ENCODE measurements at places on chromosomes 11 and 22.

GRCh38 chr22:46827781-46828180, 65.3 kb downstream of the TBC1D22A start:
- DNase-seq = no peak

- no peak for DNase-seq
Observed at GRCh38 chr11:78259777-78260487, 71.2 kb downstream of the USP35 start.

GRCh38 chr11:46437122-46437689, 45.6 kb upstream of the CHRM4 start:
- DNase-seq = no peak

GRCh38 chr11:88666364-88666763, 328.8 kb upstream of the CTSC start:
- DNase-seq = no peak

DNA sequence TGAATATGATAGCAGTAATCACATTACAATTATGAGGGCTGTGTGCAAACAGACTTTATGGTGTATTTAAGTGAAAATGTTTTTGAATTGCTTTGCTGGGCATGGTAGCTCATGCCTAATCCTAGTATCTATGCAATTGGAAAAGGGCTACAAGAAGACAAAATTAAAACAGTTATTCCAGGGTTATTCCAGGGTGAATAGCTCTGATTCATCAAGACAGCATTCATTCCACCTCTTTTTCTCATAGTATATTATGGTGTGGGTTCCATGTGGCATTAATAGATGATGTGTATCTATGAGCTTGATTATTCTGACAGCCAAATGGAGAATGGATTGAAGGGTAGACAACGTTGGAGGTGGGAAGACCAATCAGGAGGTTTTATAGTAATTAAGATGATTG, 12.1 kb upstream of the SIDT2 start:
- no peak for DNase-seq

- DNase-seq = no peak
Observed at GRCh38 chr11:68689737-68690625, 5.6 kb downstream of the GAL start.

GRCh38 chr11:76380159-76380976, 564 bp downstream of the THAP12 start:
- DNase-seq = no peak

DNA sequence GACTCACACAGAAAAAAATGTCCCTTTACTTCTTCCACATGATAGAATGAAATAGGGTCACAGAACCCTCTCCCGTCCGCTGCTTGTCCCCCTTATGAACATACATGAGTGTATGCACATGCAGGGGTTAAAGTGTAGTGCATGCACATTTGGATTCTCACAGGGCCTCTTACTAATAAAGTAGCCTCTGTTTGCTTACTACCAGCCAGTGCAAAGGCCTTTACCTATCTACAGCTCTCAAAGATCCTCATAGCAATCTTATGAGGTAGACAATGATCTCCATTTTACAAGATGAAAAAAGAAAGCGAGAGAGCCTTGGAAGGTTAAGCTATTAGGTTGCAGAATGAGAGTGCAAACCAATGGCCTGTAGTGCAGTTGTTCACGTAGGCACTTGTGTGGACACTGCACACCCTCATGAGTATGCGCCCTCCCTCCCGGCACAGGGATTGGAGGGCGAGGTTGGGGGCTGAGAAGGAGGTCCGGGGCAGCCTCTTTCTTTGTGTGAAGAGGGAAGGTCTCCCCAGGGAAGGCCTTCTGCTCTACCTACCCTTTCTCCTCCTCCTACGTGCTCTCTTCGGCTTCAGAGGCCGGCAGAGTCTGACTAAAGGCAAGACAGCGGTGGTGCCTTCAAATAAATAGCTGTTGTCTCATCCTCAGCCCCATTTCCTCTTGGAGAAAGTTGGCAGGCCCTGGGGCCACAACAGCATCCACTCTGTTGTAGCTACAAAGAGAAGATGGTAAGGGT, 91.3 kb downstream of the CEP164 start:
- no peak for DNase-seq

GRCh38 chr11:131744847-131745246, 374.4 kb downstream of the NTM start:
- no peak for DNase-seq

DNA sequence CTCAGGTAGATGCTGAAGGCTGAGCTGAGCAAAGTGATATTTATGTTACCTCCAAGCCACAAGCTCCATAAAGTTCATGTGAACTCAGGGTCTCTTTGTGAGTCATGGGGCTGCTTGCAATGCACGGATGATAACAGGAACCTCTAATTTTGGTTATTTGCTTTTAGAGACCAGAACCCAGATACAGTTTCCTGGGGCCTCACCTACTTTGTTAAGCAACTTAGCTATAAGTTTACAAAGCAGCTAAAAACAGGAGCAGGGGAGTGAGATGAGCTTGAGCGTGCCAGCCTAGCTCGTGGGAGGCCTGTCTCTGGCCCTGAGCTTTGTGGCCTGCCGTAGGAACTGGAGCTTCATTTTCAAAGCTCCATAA, 29.2 kb downstream of the SREBF2 start:
- DNase-seq = no peak

GRCh38 chr11:68827733-68828132, 14.0 kb downstream of the CPT1A start:
- no peak for DNase-seq

GRCh38 chr11:92455210-92455790, 230.7 kb downstream of the FAT3 start:
- no peak for DNase-seq

GRCh38 chr22:47245786-47246185, 483.3 kb downstream of the TBC1D22A start:
- no peak for DNase-seq

- no peak for DNase-seq
Observed at GRCh38 chr11:110778343-110778742, 66.1 kb upstream of the ARHGAP20 start.

DNA sequence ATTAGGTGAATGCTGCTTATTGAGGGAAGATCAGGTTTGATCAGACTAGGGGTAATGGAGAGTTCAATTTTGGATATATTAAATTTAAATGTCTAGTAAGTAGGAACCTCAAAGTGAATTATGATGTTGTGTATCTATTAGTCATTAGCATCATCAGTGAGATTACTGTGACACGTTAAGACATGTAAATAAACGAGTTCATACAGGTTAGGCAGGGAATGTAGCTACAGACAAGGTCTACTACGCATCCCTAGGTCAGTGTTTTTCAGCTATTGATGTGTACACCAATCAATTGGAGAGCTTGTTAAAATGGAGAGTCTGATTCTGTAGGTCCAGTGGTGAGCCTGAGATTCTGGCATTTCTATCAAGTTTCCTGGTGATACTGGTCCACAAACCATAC, 120.1 kb upstream of the LRRC4C start:
- DNase-seq = no peak

- DNase-seq = no peak
Observed at GRCh38 chr11:95883381-95883780, 40.5 kb downstream of the MTMR2 start.

GRCh38 chr11:88307749-88308425, 29.6 kb downstream of the CTSC start:
- no peak for DNase-seq

GRCh38 chr22:33920197-33920540, at the start of gene LARGE1:
Gene LARGE1, minus strand, starts transcription at chr22:33920476.
- DNase-seq = no peak

- DNase-seq = no peak
Observed at GRCh38 chr11:124190298-124191139, 7.4 kb downstream of the OR10D3 start.

DNA sequence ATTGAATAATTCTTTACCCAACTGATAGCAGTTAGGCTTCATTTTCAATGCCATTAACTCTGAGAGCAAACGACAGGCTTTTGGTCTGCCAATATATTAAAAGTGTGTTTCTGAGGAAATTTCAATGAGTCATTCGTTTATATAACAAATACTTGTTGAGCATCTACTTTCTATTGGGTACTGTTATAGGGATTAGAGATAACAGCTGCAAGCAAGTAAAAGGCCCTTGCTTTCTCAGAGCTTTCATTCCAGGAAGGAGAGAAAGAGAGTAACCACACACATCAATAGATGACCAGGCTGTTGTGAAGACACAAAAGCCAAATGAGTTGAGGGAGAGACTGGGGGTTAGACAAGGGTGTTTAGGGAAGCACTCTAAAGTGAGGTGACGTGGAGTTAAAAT, 35.7 kb downstream of the CD44 start:
- DNase-seq = no peak

DNA sequence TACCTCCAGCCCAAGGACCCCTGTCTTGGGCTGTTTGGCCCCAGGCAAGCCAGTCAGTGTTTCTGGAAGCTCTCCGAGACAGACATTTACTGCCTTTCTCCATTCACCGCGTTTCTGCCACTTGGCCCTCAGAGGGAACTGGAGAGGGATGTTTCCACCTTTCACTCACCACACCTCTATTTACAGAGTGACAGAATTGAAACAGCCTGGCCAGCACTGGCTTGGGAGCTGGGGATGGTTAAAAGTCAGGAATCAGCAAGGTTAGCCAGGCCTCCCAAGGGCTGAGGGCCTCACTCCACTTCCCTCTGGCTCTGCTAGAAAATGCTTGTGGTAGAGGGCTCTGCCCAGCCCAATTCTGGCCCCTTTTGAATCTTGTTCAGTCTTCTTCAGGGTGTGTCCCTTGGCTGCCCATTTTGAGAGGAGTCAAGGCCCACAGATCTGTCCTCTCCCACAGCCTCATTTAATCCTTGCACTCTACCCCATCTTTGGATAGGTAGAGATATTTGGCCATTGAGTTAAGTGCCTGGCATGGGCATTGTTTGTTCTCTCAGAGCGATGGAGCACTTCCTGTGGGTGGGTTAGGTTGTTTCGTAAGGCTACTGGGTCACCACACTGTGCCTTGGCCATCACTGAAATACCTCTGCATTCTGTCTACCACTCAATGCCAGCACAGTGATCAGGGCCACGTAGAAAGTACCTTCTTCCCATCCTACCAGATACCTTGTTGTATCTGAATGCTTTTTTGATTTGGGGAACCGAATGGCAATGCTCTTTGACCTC, 119.2 kb downstream of the MICAL2 start:
- DNase-seq = no peak

DNA sequence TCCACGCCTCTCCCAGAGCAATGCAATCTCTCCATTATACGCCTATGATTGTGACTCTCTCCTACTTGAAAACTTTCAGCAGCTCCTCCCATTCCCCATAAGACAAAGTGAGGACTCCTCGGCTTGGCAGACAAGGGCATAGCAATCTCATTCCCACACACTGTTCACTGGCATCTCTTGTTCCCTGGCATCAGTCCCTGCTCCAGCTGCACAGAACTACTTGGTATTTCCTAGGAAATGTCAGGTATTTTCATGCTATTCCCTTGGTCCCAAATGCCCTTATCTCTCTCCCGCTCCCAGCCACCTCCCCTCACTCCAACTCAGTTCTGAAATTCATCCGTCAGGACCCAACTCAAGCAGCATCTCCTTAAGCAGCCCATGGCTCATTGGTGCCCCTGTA, 28.4 kb downstream of the TMPRSS5 start:
- DNase-seq = peak; percentile 19

DNA sequence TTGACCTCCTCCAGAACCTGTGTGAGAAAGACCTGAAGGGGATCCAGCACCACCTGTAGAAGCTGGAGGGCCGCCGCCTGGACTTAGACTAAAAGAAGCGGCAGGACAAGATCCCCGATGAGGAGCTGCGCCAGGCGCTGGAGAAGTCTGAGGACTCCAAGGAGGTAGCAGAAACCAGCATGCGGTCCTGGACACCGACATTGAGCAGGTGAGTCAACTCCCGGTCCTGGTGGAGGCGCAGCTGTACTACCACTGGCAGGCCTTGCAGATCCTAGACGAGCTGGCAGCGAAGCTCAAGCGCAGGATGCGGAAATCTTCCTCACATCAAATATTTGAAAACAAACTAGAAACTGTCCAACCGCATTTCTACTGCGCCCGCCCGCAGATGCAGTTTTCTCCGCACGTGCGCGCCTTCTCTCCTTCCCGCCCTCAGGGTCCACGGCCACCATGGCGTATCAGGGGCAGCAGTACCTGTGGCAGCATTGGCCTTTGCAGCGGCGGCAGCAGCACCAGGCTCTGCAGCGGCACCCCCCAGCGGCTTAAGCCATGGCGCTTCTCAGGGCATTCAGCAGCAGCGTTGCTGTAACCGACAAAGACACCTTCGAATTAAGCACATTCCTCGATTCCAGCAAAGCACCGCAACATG, 10.2 kb downstream of the CLDN25 start:
- DNase-seq = no peak

DNA sequence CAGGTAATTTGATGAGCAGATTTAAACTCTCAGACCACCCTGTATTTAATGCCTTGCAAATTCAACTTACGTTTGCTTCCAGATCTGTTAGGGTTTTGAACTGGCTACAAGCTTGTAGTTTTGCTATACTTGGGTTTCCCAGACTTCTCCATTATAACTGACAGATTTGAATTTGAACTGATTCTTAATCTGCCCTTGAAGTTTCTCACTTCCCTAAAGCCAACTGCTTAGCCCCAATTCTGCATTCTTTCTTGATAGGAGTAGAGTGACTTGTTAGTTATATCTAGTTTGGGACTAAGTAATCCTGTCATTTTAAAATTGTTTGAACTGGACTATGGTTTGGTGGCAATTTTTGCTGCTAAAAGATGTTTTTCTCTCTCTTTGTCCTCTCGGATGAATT, 9.7 kb downstream of the LAYN start:
- DNase-seq = no peak

GRCh38 chr22:49962751-49963646, 2.4 kb downstream of the PIM3 start:
- no peak for DNase-seq

- DNase-seq = peak; percentile 91
Observed at GRCh38 chr11:118618115-118618990, 10.9 kb downstream of the PHLDB1 start.

DNA sequence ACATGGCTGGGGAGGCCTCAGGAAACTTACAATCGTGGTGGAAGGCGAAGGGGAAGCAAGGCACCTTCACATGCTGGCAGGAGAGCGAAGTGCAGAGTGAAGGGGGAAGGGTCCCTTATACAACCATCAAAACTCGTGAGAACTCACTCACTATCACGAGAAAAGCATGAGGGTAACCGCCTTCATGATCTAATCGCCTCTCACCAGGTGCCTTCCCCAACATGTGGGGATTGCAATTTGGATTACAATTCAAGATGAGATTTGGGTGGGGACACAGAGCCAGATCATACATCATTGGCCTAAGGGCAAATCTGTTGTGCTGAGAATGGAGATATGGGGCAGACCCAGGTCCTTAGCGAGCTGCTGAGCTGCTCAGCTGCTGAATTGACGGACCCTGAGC, 13.1 kb downstream of the C1QTNF6 start:
- no peak for DNase-seq

- DNase-seq = peak; percentile 20
Observed at GRCh38 chr11:61160487-61161189, 588 bp downstream of the VPS37C start.

DNA sequence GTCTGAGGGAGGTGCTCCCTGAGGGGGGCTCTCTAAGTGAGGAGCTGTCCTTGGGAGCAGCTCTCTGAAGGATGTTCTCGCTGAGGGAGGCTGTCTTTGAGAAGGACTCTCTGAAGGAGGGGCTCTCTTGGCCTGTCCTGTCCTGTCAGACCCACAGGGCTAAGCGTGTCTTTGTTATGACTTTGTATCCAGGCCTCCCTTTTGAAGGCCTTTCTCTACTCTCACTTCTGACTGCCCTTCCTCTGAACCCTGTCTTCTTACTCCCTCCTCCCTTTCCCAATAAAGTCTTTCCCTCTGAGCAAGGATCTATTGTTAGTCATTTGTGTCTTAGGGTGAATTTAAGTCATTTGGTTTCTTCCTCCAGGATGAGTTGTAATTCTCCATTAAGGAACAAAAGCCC, 330.1 kb upstream of the PLET1 start:
- DNase-seq = no peak

- no peak for DNase-seq
Observed at GRCh38 chr11:114211444-114212121, 84.6 kb upstream of the NNMT start.

- peak; percentile 67 for DNase-seq
Observed at GRCh38 chr11:75388386-75389275, 10.7 kb upstream of the RPS3 start.
